ENCODE measurements at places on chromosomes 7 and 10.

GRCh38 chr7:11252705-11253272 lies 279.1 kb downstream of the PHF14 start:
- DNase-seq: no peak

DNA sequence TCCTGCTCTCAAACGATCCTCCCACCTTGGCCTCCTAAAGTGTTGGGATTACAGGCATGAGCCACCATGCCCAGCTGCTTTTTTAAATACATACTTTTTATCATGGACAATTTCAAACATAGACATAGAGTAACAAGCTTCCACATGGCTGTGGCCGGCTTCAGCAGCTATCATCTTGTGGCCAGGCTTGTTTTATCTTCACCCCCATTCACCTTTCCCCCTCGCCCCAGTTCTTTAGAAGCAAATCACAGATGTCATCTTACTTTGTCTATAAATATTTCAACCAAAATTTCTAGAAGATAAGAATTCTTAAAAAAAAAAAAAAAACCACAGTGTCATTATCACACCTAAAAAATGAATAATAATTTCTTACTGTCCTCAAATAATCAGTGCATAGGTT lies 5.9 kb downstream of the FOXK1 start:
- no peak for DNase-seq

DNA sequence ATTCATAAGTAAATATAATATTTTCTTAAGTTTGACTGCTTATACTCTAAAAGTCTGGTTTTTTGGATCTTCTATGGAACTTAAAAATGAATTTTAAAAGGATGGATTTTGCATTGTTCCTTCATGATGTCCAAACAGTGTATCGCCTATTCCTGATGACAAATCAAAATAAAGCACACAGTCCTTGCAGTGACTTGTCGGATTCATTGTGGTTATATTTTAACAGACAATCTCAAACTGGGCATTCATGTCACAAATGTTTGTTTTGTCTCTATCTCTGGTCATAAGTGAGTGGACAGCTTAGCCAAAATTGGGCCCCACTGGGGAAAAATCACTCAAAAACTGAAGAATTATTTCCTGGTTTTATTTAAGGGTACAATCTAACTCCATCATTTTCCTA lies 74.8 kb downstream of the LMBR1 start:
- DNase-seq: no peak

GRCh38 chr7:121153995-121154394 lies 165.5 kb downstream of the CPED1 start:
- no peak for DNase-seq

- DNase-seq: no peak
Observed at GRCh38 chr10:6494442-6494819, 85.6 kb downstream of the PRKCQ start.

- DNase-seq: no peak
Observed at GRCh38 chr10:59771162-59771807, 18.0 kb upstream of the MRLN start.

DNA sequence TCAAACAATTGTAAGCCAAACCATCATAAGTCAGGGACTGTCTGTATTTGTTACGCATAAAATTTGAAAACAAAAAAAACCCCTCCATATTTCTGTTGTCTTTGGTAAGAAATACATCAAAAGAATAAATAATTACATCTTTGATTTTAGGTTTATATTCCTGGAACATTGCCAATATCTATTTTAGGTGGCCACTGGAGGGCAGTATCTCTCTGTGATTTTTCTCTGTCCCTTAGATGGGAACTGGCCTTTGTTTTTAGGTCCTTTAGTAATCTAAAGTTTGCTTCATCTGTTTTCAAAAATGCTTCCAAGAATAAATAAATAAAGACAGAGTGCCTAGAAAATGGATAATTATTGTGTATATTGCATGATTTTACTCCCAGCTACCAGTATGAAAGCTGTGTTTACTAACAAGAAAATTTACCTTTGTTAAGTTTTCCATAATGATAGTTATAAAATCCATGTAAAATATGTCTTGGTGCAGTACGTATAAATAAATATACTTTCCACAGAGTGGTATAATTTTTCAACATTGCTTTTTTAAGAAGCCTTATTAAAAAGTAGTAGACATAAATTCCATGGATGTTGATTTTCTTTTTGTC lies 64.2 kb downstream of the PHYHIPL start:
- DNase-seq: no peak

Measured in spleen (tissue), 13 donors.